ENCODE measurements at places on chromosomes 7 and 10.

GRCh38 chr10:113899952-113900598 lies 45.6 kb downstream of the NHLRC2 start:
- no peak for DNase-seq

- DNase-seq, result no peak
Measured at GRCh38 chr7:133883591-133883990, 243.5 kb upstream of the LRGUK start.

- no peak for DNase-seq
Measured at GRCh38 chr10:14556285-14556956, 218.3 kb downstream of the FAM107B start.

- DNase-seq, result no peak
Measured at GRCh38 chr10:86226781-86227201, 139.8 kb downstream of the GRID1 start.

GRCh38 chr10:13842117-13842516 lies 255.4 kb downstream of the PRPF18 start:
- DNase-seq, result no peak

- DNase-seq, result no peak
Measured at GRCh38 chr7:121633186-121633585, 237.1 kb upstream of the FAM3C start.

DNA sequence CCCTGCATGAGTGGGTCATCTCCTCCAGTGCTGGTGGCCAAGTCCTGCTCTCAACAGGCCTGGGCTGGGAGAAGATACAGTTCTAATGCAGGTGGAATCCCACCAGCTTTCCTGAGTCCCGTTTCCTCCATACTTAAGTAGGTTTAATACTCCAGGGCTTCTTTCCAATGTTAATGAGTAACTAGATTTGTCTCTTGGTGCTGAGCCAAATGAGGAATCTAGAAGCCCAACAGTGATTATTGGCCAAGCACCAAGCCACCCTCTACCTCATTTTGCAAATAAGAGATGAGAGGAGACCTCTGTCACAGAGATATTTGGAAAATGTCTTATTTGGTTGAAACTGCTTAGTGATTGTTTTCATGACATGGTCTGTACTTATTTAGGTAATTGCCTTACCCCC lies 37.1 kb downstream of the STARD3NL start:
- DNase-seq, result no peak

- no peak for DNase-seq
Measured at GRCh38 chr7:46047581-46047980, 126.5 kb upstream of the IGFBP3 start.

All from stimulated activated CD4-positive, alpha-beta T cell treated with anti-CD3 and anti-CD28 coated beads, Interleukin-12 subunit alpha, Interleukin-12 subunit beta, amount 100 ng/mL, for 24 hours (primary cell).